ENCODE measurements at places on chromosomes 12 and 14. TPM values are rescaled to one million over a fixed set of nuclear protein-coding genes. Genes with fewer than 3 reads are reported as not detected.

The BBS10 gene
- 9.4 TPM for total RNA-seq

The CLEC4C gene
- not detected for total RNA-seq

The FAR2 gene
- total RNA-seq = 6.2 TPM

The CRIP2 gene
- 843 TPM for total RNA-seq

The IFI27L1 gene
- 10.5 TPM for total RNA-seq

The OR8S1 gene
- not detected for total RNA-seq

The CFAP251 gene
- total RNA-seq = 0.77 TPM

The SLC17A8 gene
- total RNA-seq = not detected

The SPTSSA gene
- 15.5 TPM for total RNA-seq

The CMA1 gene
- 0.42 TPM for total RNA-seq

Data from left cardiac atrium (tissue), 4 donors.